Small intestine (tissue), 16 donors: ENCODE measurements at places on chromosomes 3 and 15. TPM values are rescaled to one million over a fixed set of nuclear protein-coding genes. Genes with fewer than 3 reads are reported as not detected.

- DNase-seq: peak; percentile 28
These were observed 9.8 kb downstream of the RAB27A start for GRCh38 chr15:55279746-55280351.

DNA sequence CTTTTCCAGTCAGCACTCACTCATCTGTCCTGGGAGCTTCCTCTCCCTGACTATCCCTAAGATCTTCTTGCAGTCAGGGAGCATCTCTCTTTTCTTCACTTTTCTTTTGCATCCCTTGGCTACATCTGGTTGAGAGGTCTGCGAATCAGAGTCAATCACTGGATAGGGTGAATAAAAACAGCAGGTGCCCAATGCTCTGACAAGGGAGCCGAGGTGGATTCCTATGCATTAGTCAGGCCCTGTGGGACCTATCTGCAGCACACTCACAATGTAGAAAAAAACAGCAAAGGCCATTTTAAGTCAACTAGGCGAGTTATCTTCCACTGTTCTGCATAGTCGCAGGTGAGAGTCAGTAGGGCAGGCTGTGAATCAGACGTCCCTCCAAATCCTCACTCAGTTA is 35.5 kb downstream of the DZIP1L start:
- no peak for DNase-seq

GRCh38 chr15:92290359-92290992 is 103.2 kb upstream of the ST8SIA2 start:
- DNase-seq: no peak

DNA sequence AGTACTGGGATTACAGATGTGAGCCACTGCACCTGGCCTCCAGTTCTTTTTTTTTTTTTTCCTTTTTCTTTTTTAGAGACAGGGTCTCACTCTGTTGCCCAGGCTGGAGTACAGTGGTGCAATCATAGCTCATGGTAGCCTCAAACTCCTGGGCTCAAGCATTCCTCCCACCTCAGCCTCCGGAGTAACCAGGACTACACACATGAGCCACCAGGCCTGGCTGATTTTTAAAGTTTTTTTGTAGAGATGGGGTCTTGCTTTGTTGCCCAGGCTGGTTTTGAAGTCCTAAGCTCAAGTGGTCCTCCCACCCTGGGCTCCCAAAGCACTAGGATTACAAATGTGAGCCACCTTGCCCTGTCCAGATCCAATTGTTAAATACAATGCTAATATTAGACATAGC is 13.6 kb upstream of the ULK3 start:
- DNase-seq: no peak

The TEX264 gene
- polyA plus RNA-seq: 56.0 TPM

The COL8A1 gene
- polyA plus RNA-seq: 4.5 TPM

The CFAP91 gene
- polyA plus RNA-seq: not detected
